ENCODE measurements at places on chromosomes 3 and 15. TPM values are rescaled to one million over a fixed set of nuclear protein-coding genes. Genes with fewer than 3 reads are reported as not detected.
A peak's percentile ranks its signal among the peaks of the same experiment; 100 is the strongest.

DNA sequence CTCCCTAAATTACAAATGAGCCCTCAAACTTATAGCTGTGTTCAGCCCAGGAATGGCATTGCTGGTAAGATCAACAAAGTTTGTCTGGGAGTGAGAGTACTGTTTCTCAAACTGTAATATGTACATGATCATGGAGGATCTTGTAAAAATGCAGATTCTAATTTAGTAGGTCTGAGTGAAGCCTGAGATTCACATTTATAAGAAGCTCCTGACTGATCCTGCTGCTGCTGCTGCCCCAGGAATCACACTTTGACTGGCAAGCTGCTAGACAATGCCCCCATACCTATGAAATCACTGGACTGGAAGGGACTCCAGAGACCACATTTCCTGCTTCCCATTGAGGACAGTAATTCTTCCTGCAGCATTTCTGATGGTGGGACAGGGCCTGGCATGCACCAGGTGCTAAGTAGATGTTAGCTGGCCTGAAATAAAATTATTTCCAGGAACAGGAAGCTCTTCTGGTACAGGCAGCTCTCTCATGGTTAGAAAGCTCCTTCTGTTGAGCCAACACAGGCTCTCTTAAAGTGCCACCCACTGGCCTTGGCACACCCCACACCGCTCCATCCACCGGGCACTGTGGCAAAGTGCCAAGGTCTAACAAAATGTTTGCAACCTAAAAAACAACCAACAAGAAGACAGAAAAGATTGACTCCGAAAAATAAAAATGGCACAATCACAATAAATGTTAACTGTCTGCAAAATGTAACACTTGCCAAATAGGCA lies 36.7 kb upstream of the ZNF710 start:
- DNase-seq: no peak
- no peaks in the 10 kb centered on the region for H3K36me3 ChIP-seq
- H3K4me3 ChIP-seq: no peak overlapping the region
- no peaks in the 10 kb centered on the region for H3K27me3 ChIP-seq
- H3K4me1 ChIP-seq: no peaks in the 10 kb centered on the region

DNA sequence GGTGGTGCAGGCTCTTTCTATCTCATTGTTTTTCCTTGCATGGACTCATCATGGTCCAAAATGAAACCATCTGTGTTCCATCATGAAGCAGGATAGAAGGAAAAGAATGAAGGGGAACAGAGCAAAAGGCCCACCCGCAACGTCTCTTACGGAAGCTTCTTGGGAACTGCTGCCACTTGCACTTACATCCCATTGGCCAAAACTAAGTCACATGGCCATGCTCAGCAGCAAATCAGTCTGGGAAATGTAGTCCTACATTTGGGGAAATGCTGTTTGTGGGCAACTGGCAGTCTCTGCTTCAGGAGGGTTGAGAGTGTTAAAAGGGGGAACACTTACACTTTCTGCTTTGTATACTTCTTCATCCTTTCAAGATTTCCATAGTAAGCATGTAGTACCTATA lies 191.6 kb downstream of the SV2B start:
- no peaks in the 10 kb centered on the region for H3K36me3 ChIP-seq
- no peak overlapping the region for H3K4me3 ChIP-seq
- no peak overlapping the region for H3K27ac ChIP-seq
- no peaks in the 10 kb centered on the region for H3K4me1 ChIP-seq
- H3K27me3 ChIP-seq: no peaks in the 10 kb centered on the region

DNA sequence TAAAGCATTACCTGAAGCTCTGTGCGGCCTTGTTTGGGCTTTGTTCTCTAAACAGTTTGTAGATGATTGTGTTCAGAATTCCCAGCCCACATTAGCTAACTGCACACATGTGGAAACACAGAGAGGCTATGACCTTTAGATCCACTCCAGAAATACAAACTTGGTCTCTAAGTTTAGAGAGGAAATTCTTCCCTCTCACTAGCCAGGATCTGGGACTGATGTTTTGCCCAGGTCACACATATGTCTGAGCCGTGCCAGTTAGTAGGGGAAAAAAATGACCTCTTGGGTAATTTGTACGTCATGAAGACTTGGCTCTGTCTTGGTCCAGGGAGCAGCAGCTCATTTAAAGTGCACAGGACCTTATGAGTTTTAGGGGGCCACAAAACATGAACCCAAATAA lies 223.1 kb downstream of the RBMS3 start:
- no peaks in the 10 kb centered on the region for H3K36me3 ChIP-seq
- no peak for DNase-seq
- no peaks in the 10 kb centered on the region for H3K4me1 ChIP-seq
- no peak overlapping the region for H3K27ac ChIP-seq
- H3K4me3 ChIP-seq: no peak overlapping the region

GRCh38 chr3:29277249-29277648 lies 3.6 kb upstream of the RBMS3 start:
- peaks cover 33% of the 10 kb centered on the region for H3K4me1 ChIP-seq
- H3K36me3 ChIP-seq: no peaks in the 10 kb centered on the region
- no peak overlapping the region for H3K27ac ChIP-seq
- H3K4me3 ChIP-seq: no peak overlapping the region
- no peaks in the 10 kb centered on the region for H3K27me3 ChIP-seq
- DNase-seq: no peak

- no peaks in the 10 kb centered on the region for H3K4me1 ChIP-seq
- H3K4me3 ChIP-seq: no peak overlapping the region
- no peak overlapping the region for H3K27ac ChIP-seq
These were observed 117.8 kb downstream of the TMEM266 start for GRCh38 chr15:76177491-76178040.

- DNase-seq: peak; percentile 4
- peaks cover 24% of the 10 kb centered on the region for H3K4me1 ChIP-seq
- no peak overlapping the region for H3K27ac ChIP-seq
- no peaks in the 10 kb centered on the region for H3K27me3 ChIP-seq
These were observed 31.1 kb upstream of the RYR3 start for GRCh38 chr15:33279613-33280205.

DNA sequence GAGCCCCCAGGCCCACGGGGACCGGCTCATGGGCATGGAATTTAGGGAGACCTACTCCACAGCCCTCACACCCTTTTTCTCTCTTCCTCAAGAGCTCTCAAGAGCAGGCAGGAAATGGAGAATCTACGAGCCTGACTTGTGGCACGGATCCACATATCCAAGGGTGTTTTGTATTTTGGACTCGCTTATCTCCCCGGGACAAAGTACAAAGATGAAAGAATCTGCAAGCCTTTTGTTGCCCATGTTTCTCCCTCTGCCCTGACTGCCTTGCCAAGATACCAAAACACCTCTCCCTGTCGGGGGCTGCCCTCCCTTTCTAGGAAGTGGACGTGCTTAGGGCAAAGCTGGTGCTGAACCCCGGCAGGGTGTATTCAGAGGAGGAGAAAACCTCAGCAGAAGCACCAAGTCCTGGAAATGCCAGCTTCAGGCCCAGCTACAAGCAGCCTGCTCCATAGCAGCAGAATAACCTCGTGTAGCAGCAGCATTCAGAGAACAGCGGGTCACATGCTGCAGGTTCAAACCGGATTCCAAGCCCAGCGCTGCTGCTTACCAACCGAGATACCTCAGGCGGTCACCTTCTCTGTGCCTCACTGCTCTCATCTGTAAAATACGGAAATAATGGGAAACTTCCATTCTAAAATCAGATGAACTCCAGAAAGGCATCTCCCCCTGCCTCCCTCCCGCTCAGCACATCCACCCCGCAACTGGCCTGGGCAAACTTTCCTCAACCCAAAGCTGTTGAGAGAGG lies 35.2 kb downstream of the DNASE1L3 start:
- peak overlapping the region; percentile 76 for H3K27ac ChIP-seq
- no peaks in the 10 kb centered on the region for H3K27me3 ChIP-seq
- no peak overlapping the region for H3K4me3 ChIP-seq
- H3K36me3 ChIP-seq: no peaks in the 10 kb centered on the region

DNA sequence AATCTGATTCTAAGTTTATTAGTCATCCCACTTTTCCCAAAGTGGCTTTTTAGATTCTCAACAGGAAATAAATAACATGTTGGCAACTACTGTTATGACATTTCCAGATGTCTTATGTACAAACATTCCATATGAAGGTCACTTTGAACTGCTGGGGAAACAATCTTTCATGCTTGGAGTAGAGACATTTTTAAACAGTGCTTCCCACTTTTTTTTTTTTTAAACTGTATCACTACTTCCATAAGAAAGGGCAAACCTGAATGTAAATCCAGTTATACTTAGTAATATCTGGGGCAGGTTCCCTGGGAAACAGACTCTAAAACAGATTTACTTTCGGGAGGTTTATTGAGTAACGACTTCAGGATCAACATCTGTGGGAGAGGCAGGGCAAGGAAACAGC lies 473.8 kb downstream of the TAFA4 start:
- H3K4me3 ChIP-seq: no peak overlapping the region
- peaks cover 10% of the 10 kb centered on the region for H3K4me1 ChIP-seq
- H3K27me3 ChIP-seq: no peaks in the 10 kb centered on the region
- no peak for DNase-seq

- H3K4me1 ChIP-seq: no peaks in the 10 kb centered on the region
- H3K27ac ChIP-seq: no peak overlapping the region
- no peaks in the 10 kb centered on the region for H3K27me3 ChIP-seq
- H3K4me3 ChIP-seq: no peak overlapping the region
- no peaks in the 10 kb centered on the region for H3K36me3 ChIP-seq
- peak; percentile 28 for DNase-seq
These were observed 203.9 kb downstream of the TLE3 start for GRCh38 chr15:69893863-69894262.

DNA sequence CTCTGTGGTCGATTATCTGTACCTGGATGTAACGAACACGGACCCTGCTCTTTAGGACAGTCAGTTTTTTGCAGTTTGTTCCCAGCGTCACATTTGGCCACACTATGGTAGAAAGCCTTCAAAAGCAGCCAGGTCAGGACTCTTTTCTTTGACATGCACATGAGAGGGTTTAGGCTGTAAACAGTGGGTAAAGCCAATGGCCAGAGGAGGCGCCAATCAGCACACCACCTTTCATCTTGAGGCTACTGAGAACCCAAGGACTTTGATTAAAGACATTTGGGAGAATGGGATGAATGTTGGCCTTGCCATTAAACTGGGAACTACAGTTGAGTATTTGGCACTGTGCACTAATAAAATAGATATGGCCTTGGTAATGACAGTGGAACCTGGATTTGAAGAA lies 225.9 kb downstream of the OXSM start:
- DNase-seq: peak; percentile 55
- H3K27me3 ChIP-seq: no peaks in the 10 kb centered on the region
- no peaks in the 10 kb centered on the region for H3K36me3 ChIP-seq
- no peak overlapping the region for H3K4me3 ChIP-seq
- H3K4me1 ChIP-seq: no peaks in the 10 kb centered on the region
- H3K27ac ChIP-seq: no peak overlapping the region

DNA sequence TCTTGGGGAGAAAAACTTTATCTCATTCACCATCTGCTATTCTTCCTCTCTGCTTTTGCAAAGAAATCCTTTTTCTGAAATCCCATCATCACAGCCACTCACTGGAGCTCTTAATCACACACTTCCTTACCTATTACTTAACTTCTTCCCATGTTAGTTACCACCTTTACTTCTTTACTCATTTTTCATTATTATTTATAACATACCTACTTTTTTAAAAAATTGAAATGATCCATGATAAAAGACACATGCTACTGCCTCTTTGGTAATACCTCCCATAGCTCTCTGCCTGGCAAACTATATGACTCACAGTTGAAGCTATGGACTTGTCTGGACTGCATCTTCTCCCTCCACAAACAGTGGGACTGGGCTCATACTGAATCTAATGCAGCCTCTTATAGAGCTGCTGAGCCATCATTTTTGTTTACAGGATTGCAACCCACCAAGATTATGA lies 150.3 kb downstream of the TNIK start:
- DNase-seq: no peak
- H3K36me3 ChIP-seq: no peaks in the 10 kb centered on the region
- H3K4me1 ChIP-seq: peaks cover 22% of the 10 kb centered on the region
- H3K27me3 ChIP-seq: no peaks in the 10 kb centered on the region
- no peak overlapping the region for H3K27ac ChIP-seq

DNA sequence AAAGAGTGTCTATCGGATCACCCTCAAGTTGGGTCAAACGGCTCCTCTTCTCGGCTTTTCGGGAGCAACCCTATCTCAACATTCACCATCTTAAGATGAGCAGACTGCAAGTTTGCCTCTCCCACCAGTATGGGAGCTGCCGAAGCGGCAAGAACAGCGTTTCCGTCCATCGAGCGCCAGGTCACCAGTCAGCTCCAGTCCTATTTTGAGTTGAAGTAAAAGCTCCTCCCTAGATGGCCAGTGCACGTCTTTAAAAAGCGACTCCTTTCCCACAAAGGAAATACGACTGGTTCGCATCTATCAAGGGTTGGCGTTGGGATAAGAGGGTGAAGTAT lies 369 bp upstream of the U2SURP start:
- H3K27ac ChIP-seq: peak overlapping the region; percentile 93
- no peaks in the 10 kb centered on the region for H3K36me3 ChIP-seq
- peak overlapping the region; percentile 88 for H3K4me3 ChIP-seq
- H3K4me1 ChIP-seq: peaks cover 18% of the 10 kb centered on the region

DNA sequence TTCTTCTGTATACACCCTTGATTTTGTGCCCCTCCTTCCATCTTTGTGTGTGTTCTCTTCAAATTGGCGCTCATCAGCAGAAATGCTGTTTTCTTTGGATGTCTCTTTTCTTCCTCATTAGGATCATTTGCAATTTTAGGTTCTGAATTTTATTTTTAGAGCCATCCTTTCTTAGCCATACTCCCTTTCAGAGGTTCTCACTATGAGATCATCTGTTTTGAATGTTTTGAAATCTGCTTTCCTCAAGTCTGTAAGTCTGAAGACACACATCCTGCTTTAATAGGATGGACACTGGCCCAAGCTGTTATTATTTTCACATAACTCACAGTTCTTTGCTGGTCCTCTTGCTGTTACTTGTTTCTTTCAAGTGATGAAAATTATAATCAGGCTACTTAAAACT lies 124.8 kb downstream of the BDH1 start:
- DNase-seq: no peak
- H3K27ac ChIP-seq: no peak overlapping the region
- no peak overlapping the region for H3K4me3 ChIP-seq
- H3K4me1 ChIP-seq: peaks cover 5% of the 10 kb centered on the region
- no peaks in the 10 kb centered on the region for H3K27me3 ChIP-seq

DNA sequence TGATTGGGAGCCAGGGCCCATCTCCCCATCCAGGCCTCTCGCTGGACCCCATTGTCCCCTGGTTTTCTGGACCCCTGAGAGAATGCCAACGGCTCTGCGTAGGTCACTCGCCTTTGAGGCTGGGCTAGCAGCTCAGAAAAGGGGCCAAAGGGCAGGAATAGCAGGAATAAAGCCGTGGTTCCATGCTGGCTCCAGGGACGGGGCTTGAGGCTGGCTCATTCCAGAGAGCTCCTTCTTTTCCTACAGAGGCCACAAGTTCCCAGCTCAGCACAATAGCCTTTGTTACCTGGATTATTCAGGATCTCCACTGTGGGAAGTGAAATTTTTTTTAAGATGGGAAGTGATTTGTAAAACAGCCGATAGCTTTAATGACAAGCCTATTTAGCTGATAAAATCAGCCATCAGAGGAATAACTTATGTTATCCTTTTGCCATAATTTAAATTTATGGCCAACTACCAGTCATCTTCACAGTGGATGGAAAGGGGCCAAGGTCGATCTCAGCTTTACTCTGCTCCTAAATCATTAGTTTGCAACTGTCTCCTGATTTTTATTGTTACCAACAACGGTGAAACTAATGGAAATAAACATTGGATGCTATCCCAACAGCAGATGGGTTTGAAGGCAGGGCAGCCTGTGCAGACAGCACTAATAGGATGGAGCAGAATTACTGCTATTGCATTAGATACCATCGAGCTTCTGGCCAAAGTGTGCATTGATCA lies 124.3 kb downstream of the TMEM266 start:
- H3K27me3 ChIP-seq: no peaks in the 10 kb centered on the region
- H3K36me3 ChIP-seq: no peaks in the 10 kb centered on the region
- H3K4me1 ChIP-seq: no peaks in the 10 kb centered on the region
- DNase-seq: no peak
- H3K4me3 ChIP-seq: no peak overlapping the region

RCCD1 gene
- 17.1 TPM for total RNA-seq

MASP1 gene
- 1.6 TPM for total RNA-seq

TRPM1 gene
- not detected for total RNA-seq

EPB42 gene
- not detected for total RNA-seq

NR2E3 gene
- total RNA-seq: 0.62 TPM

Measured in GM23338 (cell line).